ENCODE measurements at places on chromosomes 11 and 22.

DNA sequence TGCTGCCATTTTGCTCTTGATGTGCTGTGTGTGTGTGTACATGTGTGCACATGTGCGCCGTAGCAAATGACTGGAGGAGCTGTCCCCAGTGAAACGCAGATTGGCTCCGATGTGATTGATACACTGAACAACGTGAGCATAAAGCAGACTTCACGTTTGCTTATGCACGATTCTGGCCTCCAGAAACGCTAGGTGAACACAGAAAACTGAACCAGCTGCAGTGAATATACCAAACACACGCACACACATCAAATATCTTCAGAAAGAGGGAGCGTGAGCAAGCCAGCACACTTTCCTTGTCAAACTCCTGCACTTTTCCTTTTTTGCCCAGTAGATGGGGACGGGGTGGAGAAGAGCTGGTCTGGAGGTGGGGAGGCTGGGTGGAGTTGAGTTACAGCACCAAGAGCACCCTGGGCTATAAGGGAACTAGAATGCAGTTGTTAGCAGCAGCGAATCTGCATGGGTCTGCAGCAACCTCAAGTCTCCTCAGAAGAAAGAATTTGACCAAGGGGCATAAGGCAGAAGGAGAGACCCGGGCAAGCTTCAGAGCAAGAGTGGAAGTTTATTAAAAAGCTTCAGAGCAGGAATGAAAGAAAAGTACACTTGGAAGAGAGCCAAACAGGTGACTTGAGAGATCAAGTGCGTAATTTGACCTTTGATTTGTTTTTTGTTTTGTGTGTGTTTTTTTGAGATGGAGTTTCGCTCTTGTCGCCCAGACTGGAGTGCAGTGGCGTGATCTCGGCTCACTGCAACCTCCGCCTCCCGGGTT lies 77.8 kb upstream of the CADM1 start:
- no peak for DNase-seq

DNA sequence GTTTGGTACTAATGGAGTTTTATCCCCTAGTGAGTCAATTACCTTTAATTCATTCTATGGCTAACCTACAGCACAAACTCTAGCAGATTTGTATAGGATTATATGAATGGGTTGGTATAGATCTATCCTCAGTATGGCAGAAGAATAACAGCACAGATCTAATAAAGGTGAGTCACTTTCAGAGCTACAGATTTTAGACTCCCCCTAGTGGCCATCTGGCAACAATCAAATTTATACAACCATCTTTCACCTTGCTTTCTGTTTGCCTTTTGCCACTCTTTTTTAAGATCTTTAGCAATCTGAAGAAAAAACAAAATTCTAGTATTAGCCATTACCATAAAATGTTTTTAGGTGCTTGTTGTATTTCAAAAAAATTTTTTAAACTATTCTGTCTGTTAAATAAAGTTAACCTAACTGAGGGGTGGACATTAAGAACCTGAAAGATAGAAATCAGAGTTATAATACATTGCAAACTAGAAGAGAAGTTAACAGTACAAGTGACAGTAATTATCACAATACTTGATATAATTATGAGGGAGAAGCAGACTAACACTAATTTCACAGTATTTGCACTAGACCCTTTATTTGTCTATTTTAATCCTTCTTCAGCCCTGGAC lies 25.8 kb downstream of the DDIAS start:
- DNase-seq: peak; percentile 66

DNA sequence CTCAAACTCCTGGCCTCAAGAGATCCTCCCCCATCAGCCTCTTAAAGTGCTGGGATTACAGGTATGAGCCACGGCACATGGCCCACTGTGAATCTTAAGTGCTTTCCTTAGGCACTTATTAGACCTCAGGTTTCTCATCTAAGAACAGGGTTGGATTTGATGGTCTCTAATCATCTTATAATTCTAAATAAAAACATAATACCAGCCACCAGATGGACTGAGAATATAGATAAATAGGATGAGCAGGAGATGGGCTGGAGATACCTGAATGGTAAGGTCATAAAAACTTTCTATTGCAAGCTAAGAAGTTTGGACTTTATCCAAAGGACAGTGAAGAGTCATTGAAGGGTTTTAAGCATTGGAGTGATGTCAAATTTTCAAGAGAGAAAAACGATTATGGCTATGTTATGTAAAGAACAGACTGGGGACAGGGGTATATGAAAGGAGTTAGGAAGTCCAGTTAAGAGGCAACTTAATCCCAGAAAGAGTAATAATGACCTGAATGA lies 85.2 kb downstream of the RELT start:
- no peak for DNase-seq

GRCh38 chr11:120137187-120137610 lies 714 bp downstream of the TRIM29 start:
- DNase-seq: no peak
